Mesothelial cell of epicardium (in vitro differentiated cells): ENCODE measurements at places on chromosomes 7 and 10. TPM values are rescaled to one million over a fixed set of nuclear protein-coding genes. Genes with fewer than 3 reads are reported as not detected.

- no peak overlapping the region for H3K4me3 ChIP-seq
- no peaks in the 10 kb centered on the region for H3K36me3 ChIP-seq
- DNase-seq: no peak
- peaks cover 42% of the 10 kb centered on the region for H3K27me3 ChIP-seq
- H3K27ac ChIP-seq: no peak overlapping the region
These were observed 527.8 kb downstream of the LRMDA start for GRCh38 chr10:75959209-75959608.

GRCh38 chr10:13296476-13296875, 3.4 kb downstream of the PHYH start:
- peaks cover 7% of the 10 kb centered on the region for H3K36me3 ChIP-seq
- no peak for DNase-seq
- no peaks in the 10 kb centered on the region for H3K27me3 ChIP-seq
- H3K4me1 ChIP-seq: peaks cover 4% of the 10 kb centered on the region
- no peak overlapping the region for H3K4me3 ChIP-seq
- H3K27ac ChIP-seq: no peak overlapping the region

DNA sequence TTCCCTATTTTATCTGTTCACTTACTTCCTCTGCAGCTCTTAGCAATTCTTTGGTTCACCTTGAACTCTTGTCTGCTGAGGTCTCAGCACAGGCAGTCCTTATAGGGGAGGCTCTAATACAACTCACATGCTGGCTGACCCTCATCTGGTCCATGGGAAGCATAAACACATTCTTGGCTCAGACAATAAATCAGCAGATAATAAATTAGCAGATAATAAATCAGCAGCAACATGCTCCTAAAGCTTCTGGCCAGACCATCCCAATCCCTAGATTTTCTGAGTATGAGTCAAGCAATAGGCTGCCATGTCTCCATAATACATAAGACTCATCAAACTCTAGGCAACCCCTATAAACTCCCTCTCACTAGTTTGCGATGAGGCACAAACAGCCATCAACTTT, 208.6 kb upstream of the STEAP4 start:
- H3K4me1 ChIP-seq: no peaks in the 10 kb centered on the region
- no peaks in the 10 kb centered on the region for H3K36me3 ChIP-seq
- H3K4me3 ChIP-seq: no peak overlapping the region
- no peak for DNase-seq
- H3K27ac ChIP-seq: no peak overlapping the region
- no peaks in the 10 kb centered on the region for H3K27me3 ChIP-seq

DNA sequence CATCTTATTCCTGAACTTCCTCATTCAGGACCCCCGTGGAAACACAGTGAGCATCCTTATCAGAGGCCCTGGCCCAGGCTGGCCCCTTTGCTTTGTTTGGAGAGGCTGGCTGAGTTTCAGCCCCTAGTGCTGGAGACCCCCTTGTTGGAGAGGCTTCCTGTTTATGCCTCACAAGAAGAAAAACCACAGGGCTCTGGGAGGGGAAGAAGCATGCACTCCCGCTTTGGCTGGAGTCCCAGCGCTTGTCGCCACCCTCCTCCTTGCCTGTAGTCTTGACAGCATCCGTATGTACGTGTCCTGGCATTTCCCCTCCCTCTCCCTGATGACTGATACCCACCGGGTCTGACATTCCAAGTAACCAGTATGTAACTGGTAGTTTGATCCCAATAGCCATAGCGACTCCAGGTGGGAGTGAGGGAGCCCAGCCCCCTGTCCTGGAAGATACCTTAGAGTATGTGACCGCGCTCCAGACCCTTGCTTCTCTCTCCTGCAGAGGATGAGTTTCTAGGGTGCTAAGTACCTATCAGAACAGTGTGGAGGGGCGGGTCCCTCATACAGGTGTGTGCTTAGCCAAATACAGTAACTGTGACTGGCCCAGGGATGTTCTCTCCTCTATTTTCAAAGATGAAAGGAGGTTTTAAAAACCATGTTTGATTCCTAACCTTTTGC, 6.9 kb upstream of the ATP6V0E2 start:
- no peak overlapping the region for H3K27ac ChIP-seq
- H3K27me3 ChIP-seq: no peaks in the 10 kb centered on the region
- H3K4me3 ChIP-seq: no peak overlapping the region
- H3K4me1 ChIP-seq: peaks cover 13% of the 10 kb centered on the region
- DNase-seq: no peak
- peaks cover 7% of the 10 kb centered on the region for H3K36me3 ChIP-seq

DNA sequence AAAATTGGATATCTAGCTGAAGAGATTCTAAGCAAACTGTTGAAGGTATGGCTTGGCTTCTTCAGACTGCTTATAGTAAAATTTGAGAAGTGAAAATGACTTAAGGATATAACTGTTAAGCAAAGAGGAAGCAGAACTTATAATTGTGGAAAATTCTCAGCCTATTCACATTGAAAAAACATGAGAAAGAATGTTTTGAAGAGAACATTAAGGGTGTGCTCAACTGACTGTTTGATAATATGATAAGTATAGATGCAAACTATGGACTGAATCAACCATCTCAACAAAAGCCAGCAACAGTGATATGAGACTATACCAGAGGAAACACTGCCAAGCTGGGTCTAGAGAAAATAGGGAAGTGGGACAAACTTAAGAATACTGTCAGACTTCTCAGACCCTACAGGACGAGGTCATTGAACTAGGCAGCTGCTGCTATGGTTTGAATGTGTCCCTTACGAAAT, 133.1 kb upstream of the PPP1R3A start:
- H3K27me3 ChIP-seq: peaks cover 4% of the 10 kb centered on the region
- H3K36me3 ChIP-seq: no peaks in the 10 kb centered on the region
- DNase-seq: no peak
- H3K4me1 ChIP-seq: no peaks in the 10 kb centered on the region
- no peak overlapping the region for H3K27ac ChIP-seq
- no peak overlapping the region for H3K4me3 ChIP-seq

- no peak for DNase-seq
- peaks cover 19% of the 10 kb centered on the region for H3K4me1 ChIP-seq
These were observed 103.5 kb downstream of the SND1 start for GRCh38 chr7:127755521-127755920.

DNA sequence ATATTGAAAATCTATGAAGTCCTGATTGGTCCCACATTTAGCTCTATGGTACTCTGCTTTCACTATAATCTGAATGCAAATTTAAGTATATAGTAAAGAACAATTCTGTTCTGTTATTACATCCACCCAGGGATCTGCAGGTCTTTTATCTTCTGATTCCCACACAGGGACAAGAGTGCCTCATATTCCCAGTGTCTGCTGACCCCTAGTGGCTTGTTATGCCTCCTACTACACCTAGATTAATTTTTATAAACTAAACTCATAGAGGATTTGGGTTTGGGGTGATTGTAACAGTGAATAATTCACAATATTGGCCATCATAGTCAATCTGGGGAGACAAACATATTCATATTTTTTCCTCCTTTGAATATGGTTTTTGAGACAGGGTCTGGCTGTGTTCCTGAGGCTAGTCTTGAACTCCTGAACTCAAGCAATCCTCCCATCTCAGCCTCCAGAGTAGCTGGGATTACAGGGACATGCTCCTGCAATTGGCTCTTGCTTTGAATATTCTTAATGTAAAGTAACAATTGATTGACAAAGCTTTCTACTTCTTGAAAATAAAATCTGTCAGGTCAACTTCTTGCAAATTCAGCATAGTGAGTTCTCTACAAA, 282.1 kb downstream of the KCND2 start:
- peak; percentile 24 for DNase-seq
- H3K27me3 ChIP-seq: no peaks in the 10 kb centered on the region
- H3K4me1 ChIP-seq: peaks cover 35% of the 10 kb centered on the region

GRCh38 chr7:35758421-35758820, 42.4 kb upstream of the SEPTIN7 start:
- H3K4me3 ChIP-seq: no peak overlapping the region
- no peaks in the 10 kb centered on the region for H3K36me3 ChIP-seq
- peaks cover 43% of the 10 kb centered on the region for H3K4me1 ChIP-seq
- H3K27ac ChIP-seq: peak overlapping the region; percentile 19
- DNase-seq: no peak

DNA sequence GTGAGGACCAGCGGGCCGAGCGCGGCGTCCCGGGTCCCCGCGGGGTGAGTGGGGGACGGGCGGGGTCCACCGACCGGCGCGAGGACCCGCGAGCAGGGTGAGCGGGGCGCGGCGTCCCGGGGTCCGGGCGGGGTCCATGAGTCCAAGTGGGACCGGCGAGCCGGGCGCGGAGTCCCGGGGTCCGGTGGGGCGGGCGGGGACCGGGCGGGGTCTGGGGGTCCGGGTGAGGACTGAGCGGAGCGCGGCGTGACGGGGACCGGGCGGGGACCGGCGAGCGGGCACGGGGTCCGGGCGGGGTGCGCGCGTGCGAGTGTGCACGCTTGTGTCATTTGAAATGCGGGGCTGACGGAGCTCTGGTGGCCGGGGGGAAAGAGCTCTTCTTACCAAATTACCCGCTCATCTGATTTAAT, 765 bp downstream of the CELF2 start:
- H3K27ac ChIP-seq: peak overlapping the region; percentile 5
- peaks cover 76% of the 10 kb centered on the region for H3K27me3 ChIP-seq
- no peaks in the 10 kb centered on the region for H3K36me3 ChIP-seq
- peaks cover 35% of the 10 kb centered on the region for H3K4me1 ChIP-seq

- no peak overlapping the region for H3K4me3 ChIP-seq
- no peak overlapping the region for H3K27ac ChIP-seq
- no peaks in the 10 kb centered on the region for H3K36me3 ChIP-seq
- no peak for DNase-seq
- H3K27me3 ChIP-seq: peaks cover 91% of the 10 kb centered on the region
These were observed 987 bp downstream of the INA start for GRCh38 chr10:103277713-103278536.

- H3K4me1 ChIP-seq: peaks cover 25% of the 10 kb centered on the region
- no peaks in the 10 kb centered on the region for H3K27me3 ChIP-seq
- H3K36me3 ChIP-seq: peaks cover 14% of the 10 kb centered on the region
- peak within 1 kb of the TSS; percentile 87 for H3K4me3 ChIP-seq
- peak; percentile 80 for DNase-seq
These were observed at the start of gene INTS1 for GRCh38 chr7:1503816-1504775. Gene INTS1 (minus strand): TSS chr7:1504389. CDS start chr7:1503960, 429 bp downstream.

Gene MKX
- not detected in 3 replicates for total RNA-seq

Gene MDH2
- total RNA-seq: 133 to 142 TPM (median 137 TPM) in 3 replicates

Gene LIPF
- total RNA-seq: not detected in 3 replicates
